ENCODE measurements at places on chromosomes 6 and 20.

DNA sequence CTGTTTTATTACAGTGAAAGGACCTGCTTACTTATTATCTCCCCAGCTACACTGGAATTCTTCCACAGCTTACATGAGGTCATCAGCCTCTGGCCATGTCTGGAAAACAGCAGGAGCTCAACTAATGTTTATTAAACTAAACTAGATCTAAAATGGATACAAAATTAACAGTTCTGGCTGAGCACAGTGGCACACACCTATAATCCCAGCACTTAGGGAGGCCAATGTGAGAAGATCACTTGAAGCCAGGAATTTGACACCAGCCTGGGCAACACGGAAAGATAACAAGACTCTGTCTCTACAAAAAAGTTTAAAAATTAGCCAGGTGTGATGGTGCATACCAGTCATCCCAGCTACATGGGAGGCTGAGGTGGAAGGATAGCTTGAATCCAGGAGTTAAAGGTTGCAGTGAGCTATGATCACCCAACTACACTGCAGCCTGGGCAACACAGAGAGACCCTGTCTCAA is 220.8 kb upstream of the MARCKS start:
- no peak for DNase-seq

GRCh38 chr20:61875221-61875885 is 190.3 kb downstream of the TAF4 start:
- no peak for DNase-seq

DNA sequence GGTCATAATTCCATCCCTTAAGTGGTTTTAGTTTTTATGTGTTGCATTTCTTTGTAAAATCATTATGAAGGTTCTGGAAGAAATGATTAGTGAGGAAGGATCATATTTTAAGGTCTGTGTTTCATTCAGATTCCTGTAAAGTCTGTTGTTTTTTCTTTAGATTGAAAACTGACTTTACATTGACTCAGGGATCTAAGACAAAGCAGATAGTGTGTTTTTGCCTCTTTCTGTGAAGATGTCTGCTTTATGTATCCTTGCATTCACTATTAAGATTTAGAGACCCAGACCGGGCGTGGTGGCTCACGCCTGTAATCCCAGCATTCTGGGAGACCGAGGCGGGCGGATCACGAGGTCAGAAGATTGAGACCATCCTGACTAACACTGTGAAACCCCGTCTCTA is 225.7 kb downstream of the SAMD5 start:
- no peak for DNase-seq

GRCh38 chr20:31943052-31943471 is 8.8 kb downstream of the PDRG1 start:
- DNase-seq = no peak

DNA sequence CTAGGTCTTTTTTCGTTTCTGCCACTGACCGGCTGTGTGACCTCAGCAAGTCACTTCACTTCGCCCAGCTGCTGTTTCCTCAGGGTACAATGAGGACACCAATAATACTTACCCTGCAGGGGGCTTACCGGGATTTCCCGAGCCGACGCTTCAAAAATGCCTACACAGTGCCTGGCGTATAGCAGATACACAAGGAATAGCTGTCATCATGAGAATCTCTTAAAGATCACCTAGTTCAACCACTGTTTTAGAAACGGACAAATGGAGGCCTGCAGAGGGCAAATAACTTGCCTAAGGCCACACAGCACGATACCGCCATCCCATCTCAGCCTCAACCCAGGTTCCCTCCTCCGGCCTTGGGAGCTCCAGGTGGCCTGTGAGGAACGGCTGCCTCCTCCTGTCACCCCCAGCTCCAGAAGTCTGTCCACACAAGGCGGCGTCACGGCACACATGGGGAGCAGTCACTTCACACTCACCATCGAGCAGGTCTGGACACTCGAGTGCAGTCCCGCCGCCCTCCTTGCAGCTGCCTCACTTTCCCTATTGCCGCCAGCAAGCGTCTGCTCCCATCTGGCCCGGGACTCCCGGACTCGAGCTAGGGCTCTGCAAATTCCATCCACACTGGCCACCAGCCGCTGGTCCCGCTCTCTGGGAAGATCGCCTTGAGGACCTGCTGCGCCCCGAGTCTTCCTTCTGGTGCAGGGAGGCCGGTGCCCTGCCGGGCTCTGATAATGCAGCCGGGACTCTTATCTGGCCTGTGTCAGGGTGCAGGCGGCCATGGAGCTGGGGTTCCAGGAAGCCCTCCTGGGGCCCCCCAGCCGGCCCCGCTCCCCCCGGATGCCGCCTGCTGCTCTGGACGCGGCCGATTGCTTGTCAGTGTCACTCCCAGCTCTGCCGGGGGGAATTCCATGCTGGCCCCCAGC is at the start of gene RIPOR3:
Gene RIPOR3, minus strand, starts transcription at position 893 of the 923 bp plus-strand sequence. Its CDS starts 414 bp downstream, at position 479.
- DNase-seq = no peak

GRCh38 chr6:13431861-13432465 is 55.4 kb downstream of the GFOD1 start:
- DNase-seq = peak; percentile 53

Data from fibroblast of pulmonary artery (primary cell).